Cerebellar nuclear complex (tissue), 1 donor: ENCODE measurements at places on chromosomes 11 and 22.

- DNase-seq = no peak
Observed at GRCh38 chr11:71488681-71489270, 35.8 kb downstream of the NADSYN1 start.

GRCh38 chr11:86954269-86955110 lies 705 bp downstream of the FZD4 start:
- no peak for DNase-seq

GRCh38 chr11:132549561-132549960 lies 982.7 kb downstream of the OPCML start:
- DNase-seq = no peak

DNA sequence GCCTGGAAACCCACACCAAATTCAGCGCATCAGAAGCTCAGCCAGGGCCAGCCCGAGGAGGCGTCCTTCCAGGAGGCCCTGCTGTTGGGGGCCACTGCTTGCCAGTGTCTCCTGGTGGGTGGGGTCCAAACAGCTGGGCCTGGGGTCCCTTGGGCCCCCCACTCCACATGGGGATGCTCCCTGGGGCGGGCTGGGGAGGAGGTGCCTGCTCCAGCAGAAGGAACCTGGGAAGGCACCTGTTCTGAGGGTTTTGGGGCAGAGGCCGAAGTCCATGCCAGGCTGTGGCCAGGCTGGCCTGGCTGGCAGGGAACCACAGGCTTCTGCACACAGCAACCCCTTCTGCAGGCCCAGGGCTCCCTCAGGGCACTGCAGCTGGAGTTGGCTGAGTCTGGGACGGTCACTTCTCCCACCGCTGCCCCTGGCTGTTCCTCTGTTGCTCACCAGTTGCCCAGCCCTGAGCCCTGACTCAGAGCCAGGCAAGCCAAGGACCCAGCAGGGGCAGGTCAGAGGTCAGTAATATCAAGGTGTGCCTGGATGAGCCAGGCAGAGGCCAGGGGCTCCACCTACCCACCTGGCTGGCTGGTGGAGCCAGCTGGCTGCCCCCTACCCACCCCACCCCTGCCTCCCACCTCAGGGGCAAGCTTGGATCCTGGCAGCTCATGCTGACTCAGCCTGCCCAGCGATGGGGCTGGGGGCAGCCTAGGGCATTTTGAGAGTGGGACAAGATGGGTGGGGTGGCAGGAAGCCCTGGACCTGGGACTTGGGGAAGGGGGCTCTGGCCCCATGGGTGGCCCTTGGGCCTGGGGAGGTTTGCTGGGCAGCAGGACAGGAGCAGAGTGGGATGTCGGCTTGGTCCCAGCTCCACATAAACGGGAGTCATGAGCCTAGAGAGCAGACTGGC lies 12.0 kb upstream of the PHLDA2 start:
- DNase-seq = no peak

DNA sequence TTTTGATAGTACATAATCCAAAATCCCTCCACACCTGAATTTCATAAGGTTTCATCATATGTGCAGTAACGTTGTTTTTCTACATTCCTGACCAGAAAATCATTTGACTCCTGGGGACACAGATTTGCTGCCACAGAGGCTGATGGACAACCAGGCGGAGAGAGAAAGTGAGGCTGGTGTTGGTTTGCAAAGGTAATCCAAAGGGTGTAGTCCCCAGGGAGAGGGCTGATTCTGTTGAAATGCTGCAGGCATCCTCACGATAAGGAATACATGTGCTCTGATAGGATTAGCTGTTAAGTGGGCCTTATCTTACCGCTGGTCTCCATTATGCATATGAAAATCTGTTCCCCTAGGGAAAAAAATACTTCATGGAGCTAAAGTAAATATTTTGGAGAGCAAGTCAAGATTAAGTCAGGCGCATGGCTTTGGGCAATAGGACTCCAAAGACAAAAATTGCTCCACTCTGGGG lies 8.1 kb downstream of the APOL6 start:
- no peak for DNase-seq

- no peak for DNase-seq
Observed at GRCh38 chr11:128598506-128599150, 11.3 kb upstream of the ETS1 start.

GRCh38 chr11:78647266-78647915 lies 72.7 kb upstream of the NARS2 start:
- no peak for DNase-seq

GRCh38 chr11:123742724-123743120 lies 1.3 kb upstream of the ZNF202 start:
- DNase-seq = no peak
